ENCODE measurements at places on chromosomes 2 and 18.
A peak's percentile ranks its signal among the peaks of the same experiment; 100 is the strongest.

DNA sequence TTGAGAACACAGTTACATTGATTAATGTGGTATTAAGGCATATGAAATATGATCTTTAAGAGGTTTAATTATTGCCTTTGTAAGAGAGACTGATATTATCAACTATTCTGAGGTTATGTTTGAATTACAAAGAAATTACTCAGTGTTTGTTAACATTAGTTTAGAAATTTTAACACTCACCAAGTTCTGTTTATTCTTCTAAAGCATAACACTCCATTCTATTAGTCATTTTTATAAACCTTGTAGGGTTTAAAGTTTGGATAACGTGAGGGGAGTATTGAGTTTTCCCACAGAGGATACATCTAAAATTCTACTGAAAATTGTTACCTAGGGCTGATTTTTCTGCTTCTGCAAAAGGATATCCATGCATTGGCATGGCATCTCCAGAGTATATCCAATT lies 7.7 kb downstream of the CCDC178 start:
- no peak for DNase-seq

DNA sequence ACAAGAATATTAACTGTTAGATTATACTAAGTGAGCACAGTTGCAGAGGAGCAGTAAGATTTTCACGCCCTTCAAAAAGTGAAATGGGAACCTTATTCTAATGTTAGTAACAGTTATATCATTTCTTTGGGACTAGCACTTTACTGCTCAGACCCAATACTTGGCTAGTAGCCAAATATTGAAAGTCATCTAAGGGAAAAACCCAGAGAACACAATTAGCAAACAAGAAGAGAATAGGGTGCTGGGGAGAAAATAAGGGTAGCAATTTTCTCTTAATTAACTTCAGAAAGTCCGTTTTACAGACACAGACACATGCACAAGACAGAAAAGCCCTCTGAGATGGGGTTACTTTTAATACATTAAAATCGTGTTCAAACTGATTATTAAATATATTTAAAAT lies 71.8 kb downstream of the ID2 start:
- DNase-seq = no peak

GRCh38 chr18:7514796-7515440 lies 52.2 kb upstream of the PTPRM start:
- no peak for DNase-seq

DNA sequence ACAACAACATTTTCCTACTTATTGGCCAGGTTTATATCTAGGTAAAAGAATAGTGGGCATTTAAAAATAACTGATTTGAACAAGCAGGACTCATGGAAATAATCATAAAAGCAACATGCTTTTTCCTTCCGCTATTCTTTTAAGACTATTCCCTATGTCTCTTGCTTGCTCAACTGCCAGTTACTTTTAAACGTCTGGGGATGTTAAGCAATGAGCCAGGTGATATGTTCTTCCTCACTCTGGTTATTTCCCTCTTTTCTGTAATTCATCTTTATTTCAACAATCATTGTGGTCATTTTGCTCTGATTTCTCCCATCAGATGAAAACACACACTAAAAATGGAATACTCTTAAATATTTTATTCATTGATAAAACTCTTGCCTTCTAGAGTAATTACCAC lies 33.4 kb upstream of the SLC8A1 start:
- DNase-seq = no peak

GRCh38 chr2:28035163-28035690 lies 144.7 kb downstream of the BABAM2 start:
- no peak for DNase-seq

- no peak for DNase-seq
Observed at GRCh38 chr2:135561925-135562324, 30.6 kb downstream of the R3HDM1 start.

- DNase-seq = no peak
Observed at GRCh38 chr2:119109866-119110265, 48.7 kb downstream of the C1QL2 start.

- no peak for DNase-seq
Observed at GRCh38 chr2:8535821-8536685, 145.8 kb upstream of the ID2 start.

GRCh38 chr2:178152033-178152432 lies 39.8 kb downstream of the RBM45 start:
- no peak for DNase-seq

- no peak for DNase-seq
Observed at GRCh38 chr2:223008162-223008561, 43.8 kb upstream of the KCNE4 start.

GRCh38 chr18:41504316-41504715 lies 450.7 kb upstream of the PIK3C3 start:
- DNase-seq = no peak

DNA sequence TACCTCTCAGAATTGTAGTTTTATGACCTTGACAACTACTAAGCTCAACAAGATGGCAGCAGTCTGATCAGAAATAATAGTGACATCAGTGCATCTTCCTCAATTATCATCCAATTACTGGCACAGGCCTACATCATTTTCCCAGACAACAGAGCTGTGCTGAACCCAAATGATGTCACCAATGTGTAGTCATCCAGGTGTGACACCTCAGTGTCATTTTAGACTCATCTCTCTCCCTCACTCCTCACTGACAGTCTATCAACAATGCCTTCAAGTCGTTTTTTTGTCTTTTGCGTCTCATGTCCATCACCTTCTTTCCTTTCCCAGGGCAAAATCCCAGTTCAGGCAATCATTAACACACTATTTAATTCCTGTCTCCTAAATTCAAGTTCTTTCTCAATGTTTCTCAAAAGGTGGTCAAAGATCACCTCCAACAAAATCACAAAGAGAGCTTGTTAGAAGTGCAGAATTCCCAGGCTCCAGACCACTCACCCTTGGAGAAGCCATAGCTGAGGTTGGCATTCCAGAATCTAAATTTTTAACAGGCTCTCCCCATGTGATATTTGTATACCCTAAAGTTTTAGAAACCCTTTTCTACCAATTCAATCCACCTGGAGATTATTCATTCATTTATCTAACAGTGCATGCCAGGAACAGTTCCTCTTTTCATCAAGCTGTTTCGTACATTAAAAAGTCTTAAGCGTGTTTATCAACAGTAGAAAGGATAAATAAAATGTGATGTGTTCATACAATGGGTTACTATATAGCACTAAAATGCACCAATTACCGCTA lies 125.3 kb upstream of the KLF7 start:
- DNase-seq = no peak

DNA sequence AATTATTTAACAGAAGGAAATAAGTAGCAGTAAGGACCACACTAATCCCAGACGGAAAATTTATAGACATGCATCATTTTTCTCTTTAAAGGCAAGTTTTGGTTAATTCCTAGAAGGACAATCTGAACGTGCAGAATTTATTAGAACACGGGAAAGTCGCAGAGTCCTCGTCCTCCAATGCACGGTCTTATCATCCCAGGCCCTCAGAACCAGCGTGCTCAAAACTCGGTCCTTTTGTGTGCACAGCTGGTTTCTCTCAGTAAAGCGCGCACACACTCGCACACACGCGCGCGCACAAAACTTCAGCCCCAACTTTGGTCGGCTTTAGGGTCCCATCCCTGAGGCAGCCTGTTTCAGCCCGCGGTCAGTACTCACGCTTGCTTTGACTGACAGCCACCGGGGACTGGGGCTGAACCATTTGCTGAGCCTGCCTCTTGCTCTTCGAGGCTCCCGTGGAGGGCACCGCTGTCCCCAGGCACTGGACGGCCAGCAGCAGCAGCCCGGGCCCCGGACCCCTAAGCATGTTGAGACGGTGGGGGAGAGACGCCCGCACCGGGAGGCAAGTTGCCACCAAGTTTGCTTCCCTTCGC lies 493 bp downstream of the FN1 start:
- DNase-seq = no peak

GRCh38 chr18:79523736-79524180 lies 128.0 kb downstream of the NFATC1 start:
- DNase-seq = no peak

GRCh38 chr2:200507179-200507578 lies 2.7 kb downstream of the KCTD18 start:
- no peak for DNase-seq

GRCh38 chr2:149313512-149313972 lies 16.8 kb upstream of the LYPD6 start:
- peak; percentile 33 for DNase-seq

DNA sequence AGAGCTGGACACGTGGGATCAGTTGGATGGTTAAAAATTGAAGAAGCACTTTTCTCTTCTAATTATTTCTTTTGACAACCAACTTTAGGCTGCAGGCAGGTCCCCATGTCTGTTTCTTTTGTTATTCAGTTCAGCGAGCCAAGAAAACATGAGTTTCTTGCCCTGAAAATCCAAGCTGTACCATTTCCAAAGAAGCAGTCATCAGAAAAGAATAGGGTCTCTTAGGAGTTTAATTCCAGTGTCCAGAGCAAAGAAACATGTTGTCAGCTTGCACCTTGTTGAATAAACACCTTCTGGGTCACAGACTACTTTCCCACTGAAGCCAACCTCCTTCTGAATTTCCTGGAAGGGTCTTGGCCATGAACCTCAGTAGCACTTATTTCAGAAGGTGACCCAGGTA lies 170.5 kb upstream of the COPS8 start:
- DNase-seq = no peak

DNA sequence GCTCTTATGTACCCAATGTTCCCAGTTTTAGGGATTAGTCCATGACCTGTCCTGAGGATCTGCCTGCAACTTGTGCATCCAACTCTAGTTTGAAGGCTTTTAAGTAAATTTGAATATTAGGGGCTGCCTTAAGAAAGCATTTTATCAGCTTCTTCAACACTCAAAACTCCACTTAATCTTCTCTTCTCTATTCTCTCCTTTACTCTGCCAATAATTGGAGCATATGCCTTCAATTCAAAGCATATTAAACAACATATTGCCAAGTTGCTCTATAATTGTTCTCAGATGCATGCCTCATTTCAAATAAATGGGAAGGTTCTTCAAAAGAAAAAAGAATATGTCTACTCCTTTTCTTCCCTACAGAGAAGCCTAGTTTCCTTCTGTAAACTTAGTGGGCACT lies 84.8 kb upstream of the NCKAP5 start:
- no peak for DNase-seq

All from mucosa of gallbladder (tissue), 1 donor.